ENCODE measurements at places on chromosomes 1 and 21.
A peak's percentile ranks its signal among the peaks of the same experiment; 100 is the strongest.

DNA sequence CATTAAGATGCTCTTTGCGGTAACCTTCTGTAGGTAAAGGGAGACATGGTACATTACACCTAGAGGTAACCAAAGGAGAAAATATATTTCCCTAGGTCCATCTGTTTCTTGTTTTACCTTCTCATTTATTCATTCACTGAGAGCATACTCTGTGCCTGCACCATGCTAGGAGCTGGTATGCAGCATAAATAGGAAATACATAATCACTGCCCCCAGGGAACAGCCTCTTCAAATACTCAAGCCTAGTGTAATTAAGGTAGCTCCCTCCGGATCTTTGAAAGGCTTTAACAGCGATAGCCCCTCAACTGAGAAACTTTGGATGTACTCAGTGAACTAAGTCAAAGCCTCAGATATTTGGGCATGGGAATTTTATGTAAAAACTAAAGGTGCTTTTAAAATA lies 123.6 kb downstream of the GABPA start:
- DNase-seq, result no peak

GRCh38 chr1:115089420-115090185 lies at the start of gene TSPAN2:
TSPAN2 (minus strand) TSS chr1:115089503; CDS start chr1:115089432, 71 bp downstream.
- no peak for DNase-seq

DNA sequence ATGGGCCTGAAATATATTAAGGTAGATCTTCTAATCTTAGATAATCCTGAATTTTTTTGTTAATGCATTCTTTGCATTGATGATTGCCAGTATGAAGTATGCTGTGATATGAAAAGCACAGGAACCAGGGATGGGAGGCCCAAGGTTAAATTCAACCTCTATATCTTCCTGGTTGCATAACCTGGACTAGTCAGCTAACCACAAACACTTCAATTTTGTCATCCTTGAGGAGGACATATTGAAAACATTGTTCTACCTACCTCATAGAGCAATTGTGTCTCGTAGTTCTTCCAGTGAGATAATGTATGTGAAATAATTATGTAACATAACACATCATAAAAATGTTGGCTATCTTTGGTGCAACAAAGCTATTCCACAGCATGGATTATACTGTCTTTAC lies 25.6 kb downstream of the PDC start:
- DNase-seq, result no peak

GRCh38 chr1:113456967-113457366 lies 66.7 kb downstream of the MAGI3 start:
- peak; percentile 77 for DNase-seq

GRCh38 chr1:170660281-170660713 lies 3.6 kb upstream of the PRRX1 start:
- DNase-seq, result no peak

All from COLO829 (cell line).